CD4-positive, CD25-positive, alpha-beta regulatory T cell (primary cell): ENCODE measurements at places on chromosomes 5 and 9. TPM values are rescaled to one million over a fixed set of nuclear protein-coding genes. Genes with fewer than 3 reads are reported as not detected.
A peak's percentile ranks its signal among the peaks of the same experiment; 100 is the strongest.

DNA sequence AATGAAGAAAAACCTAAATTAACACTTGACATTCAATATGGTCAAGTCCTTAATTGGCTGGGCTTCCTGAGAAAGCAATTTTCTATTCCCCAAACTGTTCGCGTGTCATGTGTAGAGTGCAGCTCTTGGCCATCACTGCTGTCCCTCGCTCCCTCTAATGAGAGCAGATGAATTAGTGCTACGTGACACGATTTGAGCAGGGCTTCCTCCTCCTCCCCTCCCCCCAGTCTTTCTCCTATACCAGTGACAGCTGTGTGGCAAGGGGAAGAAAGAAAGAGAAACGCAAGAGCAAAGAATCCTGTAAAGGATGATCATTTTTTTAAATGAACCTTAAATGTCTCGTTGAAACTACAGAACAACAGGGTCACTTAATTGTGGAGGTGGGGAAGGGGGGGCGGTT, 159.6 kb downstream of the BNC2 start:
- no peak overlapping the region for H3K27ac ChIP-seq
- no peak overlapping the region for H3K4me3 ChIP-seq
- H3K36me3 ChIP-seq = no peaks in the 10 kb centered on the region
- no peaks in the 10 kb centered on the region for H3K27me3 ChIP-seq
- DNase-seq = no peak
- H3K4me1 ChIP-seq = no peaks in the 10 kb centered on the region

GRCh38 chr5:134937526-134937925, 30.2 kb upstream of the CATSPER3 start:
- DNase-seq = no peak
- H3K4me3 ChIP-seq = no peak overlapping the region
- no peak overlapping the region for H3K27ac ChIP-seq
- no peaks in the 10 kb centered on the region for H3K4me1 ChIP-seq
- no peaks in the 10 kb centered on the region for H3K27me3 ChIP-seq
- H3K36me3 ChIP-seq = peaks cover 20% of the 10 kb centered on the region

DNA sequence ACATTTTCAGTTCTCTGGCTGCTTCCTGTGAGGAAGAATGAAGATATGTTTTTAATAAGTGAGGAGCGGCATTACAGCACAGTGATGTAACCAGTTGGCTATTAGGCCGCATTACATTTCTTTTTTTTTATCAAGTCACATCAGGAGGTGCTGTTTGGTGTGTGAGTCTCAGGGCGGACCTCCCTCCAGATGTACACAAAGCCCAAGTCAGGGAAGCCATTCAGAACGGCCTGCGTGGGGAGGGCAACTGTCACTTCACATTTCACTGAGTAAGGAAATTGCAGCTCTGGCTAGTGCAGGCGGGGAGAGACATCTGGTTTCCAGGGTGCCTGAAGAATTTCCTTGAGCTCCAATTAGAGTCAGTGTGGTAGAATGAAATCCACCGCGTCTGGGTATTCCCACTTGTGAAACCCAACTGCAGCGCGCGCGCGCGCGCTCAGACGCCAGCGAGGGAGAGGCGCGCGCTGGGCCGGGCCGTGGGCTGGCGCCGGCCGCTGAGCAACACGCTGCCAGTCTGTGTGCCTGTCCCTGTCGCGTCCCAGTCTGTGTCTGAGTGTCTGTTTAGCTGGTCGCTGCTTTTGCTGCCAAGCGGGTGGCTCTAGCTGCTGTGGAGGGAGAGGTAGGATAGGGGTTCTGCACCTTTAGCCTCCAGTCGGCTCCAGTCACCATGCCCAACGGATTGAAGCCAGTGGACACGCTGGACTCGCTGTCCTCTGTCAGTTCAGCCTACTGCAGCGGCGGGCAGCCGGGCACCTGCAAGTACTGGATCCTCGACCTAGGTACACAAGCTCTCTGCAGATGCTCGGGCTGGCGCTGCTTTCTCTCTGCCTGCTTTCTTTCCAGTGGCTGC, 140.8 kb upstream of the OTULINL start:
- H3K36me3 ChIP-seq = no peaks in the 10 kb centered on the region
- no peak for DNase-seq
- H3K27me3 ChIP-seq = no peaks in the 10 kb centered on the region
- no peaks in the 10 kb centered on the region for H3K4me1 ChIP-seq
- no peak overlapping the region for H3K27ac ChIP-seq
- H3K4me3 ChIP-seq = no peak overlapping the region

NUDT2 gene
- total RNA-seq = 7.1 TPM

RHOBTB3 gene
- 2.4 TPM for total RNA-seq

DNA sequence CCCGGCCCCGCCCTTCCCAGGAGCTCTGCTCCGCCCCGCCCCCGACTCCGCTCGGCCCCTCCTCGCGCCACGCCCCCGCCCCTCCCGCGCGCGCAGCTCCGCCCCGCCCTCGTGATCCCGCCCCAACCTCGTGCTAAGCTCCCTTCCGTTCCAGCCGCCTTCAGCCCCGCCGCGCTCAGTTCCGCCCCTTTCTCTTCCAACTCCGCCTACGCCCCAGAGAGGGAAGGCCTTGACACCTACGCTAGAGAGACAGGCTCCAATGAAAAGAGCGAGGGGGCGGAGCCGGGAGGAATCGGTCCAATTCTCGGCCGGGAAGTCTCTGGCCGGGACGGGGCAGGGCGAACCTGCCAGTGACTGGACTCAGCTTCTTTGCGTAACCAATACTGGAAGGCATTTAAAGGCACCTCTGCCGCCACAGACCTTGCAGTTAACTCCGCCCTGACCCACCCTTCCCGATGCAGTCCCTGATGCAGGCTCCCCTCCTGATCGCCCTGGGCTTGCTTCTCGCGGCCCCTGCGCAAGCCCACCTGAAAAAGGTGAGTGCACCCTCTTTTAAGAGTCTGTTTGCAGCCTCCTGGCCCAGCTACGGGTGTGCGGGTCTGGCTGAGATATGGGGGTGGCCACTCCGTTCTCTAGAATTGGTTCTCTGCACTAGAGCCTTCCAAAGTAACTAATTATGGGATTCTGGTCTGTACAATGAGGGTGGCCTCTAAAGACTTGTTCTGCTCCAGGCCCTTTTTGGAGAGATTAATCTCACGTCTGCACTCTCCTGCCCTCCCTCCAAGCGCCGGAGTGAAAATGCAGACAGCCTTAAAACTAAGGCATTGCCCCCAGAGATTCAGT, at the start of gene GM2A:
Gene GM2A (plus strand): TSS at position 424 of the 843 bp plus-strand sequence. CDS start 32 bp downstream, at position 456.
- DNase-seq = peak; percentile 98
- H3K4me1 ChIP-seq = peaks cover 37% of the 10 kb centered on the region
- H3K36me3 ChIP-seq = no peaks in the 10 kb centered on the region
- H3K4me3 ChIP-seq = peak within 1 kb of the TSS; percentile 85
- H3K27ac ChIP-seq = peak within 1 kb of the TSS; percentile 84
- no peaks in the 10 kb centered on the region for H3K27me3 ChIP-seq

DNA sequence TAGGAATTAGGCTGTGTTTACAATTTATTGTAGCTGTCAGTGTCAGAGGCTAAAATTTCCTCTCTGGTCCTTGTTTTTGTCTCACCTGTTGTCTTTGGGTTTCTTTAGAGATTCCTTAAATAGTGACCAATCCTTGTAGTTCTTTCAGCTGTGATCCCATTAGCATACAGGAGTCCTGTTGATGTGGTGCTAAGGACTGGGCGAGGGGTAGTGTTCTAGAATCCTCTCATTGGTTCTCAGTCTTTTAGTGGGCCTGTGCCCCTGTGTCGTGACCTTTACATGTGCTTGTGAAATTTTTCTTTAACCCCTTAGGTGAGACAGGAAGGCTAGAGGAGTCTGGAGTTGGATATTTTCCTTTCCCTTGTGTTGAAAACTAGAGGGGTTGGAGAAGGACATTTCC, 51.2 kb downstream of the ZNF618 start:
- no peak for DNase-seq
- no peaks in the 10 kb centered on the region for H3K4me1 ChIP-seq
- no peak overlapping the region for H3K27ac ChIP-seq
- H3K36me3 ChIP-seq = no peaks in the 10 kb centered on the region
- H3K4me3 ChIP-seq = no peak overlapping the region
- H3K27me3 ChIP-seq = peaks cover 3% of the 10 kb centered on the region

ZNF618 gene
- total RNA-seq = 0.86 TPM

GRCh38 chr9:70411930-70412831, 2.3 kb downstream of the KLF9 start:
- H3K36me3 ChIP-seq = peaks cover 2% of the 10 kb centered on the region
- H3K27me3 ChIP-seq = no peaks in the 10 kb centered on the region
- peak overlapping the region; percentile 96 for H3K4me3 ChIP-seq
- peak overlapping the region; percentile 97 for H3K27ac ChIP-seq
- H3K4me1 ChIP-seq = peaks cover 48% of the 10 kb centered on the region
